Activated T-helper 1 cell treated with anti-CD3 and anti-CD28 coated beads, Interleukin-2, amount 50 U/mL, for 16 hours (primary cell): ENCODE measurements at places on chromosomes 11 and 22.

DNA sequence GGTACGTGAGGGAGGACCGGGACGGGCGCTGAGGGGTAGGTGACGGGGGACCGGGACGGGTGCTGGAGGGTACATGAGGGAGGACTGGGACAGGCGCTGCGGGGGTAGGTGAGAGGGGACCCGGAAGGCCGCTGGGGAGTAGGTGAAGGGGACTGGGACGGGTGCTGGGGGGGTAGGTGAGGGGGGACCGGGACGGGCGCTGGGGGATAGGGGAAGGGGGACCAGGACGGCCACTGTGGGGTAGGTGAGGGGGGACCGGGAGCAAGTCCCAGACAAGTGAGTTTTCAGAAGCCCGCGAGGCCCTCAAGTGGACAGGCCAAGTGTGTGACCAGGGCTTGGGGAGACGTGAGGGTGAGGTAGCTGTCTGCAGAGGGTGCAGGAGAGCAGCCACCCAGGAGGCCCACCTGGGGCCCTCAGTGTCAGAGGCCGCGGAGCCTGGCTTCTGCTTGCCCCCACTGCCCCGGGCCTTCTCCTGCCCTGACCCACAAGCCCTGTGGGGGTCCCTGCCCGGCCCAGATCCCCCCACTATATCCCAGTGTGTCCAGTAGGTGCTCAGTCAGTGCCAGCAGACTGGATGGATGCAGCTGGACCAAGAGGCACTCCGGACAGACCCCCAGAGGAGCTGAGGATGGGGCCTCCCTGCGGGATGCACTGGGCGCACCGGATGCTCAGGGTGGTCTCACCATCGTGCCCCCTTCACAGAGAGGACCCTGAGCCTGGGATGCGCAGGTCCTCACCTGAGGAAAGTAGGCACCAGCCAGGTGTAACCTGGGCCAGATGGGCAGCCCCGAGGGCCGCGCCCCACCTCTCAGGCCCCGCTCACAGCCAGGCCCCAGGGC is 44.2 kb upstream of the TH start:
- DNase-seq, result no peak

DNA sequence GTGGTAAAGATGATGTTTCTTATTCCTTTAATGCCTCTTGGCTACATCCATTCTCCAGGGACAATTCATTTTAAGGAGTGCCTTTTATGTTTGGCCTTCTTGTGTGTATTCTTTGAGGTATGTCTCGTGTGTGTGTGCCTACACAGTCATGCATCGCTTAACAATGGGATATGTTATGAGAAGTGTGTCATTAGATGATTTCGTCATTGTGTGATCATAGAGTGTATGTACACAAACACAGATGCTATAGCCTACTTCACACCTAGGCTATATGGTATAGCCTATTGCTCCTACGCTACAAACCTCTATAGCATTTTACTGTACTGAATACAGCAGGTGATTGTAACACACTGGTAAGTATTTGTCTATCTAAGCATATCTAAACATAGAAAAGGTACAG is 23.0 kb downstream of the ZNF202 start:
- DNase-seq, result no peak

DNA sequence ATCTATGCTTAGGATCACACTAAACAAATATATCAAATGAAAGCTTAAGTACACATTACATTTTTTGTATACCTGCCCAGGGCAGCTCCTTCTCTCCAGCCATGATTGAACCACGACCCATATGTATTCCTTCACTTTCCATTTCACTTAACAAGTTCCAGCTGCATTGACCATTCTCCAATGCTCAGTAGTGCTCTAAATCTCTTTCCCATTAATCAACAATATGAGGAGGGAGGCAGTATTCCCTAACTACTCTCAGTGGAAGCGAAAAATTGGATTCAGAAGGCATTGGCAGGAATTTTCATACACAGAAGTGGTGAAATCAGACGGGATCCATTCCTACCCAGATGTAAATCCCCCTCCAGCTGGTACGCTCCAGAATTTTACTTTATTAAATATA is 372.0 kb upstream of the LUZP2 start:
- no peak for DNase-seq

DNA sequence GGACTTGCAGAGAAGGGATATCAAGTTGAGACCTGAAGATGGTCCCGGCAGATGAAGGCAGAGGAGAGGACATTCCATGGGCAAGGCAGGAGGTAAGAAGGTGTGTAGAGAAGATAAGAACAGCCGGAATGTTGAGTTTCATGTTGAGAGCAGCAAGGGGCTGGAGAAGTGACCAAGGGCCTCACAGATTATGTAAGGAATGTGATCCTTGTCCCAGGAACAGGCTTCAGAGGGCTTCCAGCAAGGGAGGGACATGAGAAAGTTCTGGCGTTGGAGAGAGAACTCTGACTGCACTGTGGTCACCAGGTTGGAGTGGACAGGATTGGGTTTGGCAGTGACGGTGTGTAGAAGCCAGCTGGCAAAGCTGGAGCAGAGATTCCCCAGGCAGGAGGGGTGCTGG is 27.6 kb upstream of the PPFIA1 start:
- no peak for DNase-seq

GRCh38 chr11:86183694-86184093 is 60.9 kb upstream of the EED start:
- DNase-seq, result no peak

- no peak for DNase-seq
Observed at GRCh38 chr11:81496601-81497000, 1237.1 kb downstream of the FAM181B start.

- DNase-seq, result no peak
Observed at GRCh38 chr11:131763193-131763890, 392.9 kb downstream of the NTM start.

GRCh38 chr11:9144828-9145227 is 53.4 kb upstream of the SCUBE2 start:
- no peak for DNase-seq
